ENCODE measurements at places on chromosomes 11 and 22.

DNA sequence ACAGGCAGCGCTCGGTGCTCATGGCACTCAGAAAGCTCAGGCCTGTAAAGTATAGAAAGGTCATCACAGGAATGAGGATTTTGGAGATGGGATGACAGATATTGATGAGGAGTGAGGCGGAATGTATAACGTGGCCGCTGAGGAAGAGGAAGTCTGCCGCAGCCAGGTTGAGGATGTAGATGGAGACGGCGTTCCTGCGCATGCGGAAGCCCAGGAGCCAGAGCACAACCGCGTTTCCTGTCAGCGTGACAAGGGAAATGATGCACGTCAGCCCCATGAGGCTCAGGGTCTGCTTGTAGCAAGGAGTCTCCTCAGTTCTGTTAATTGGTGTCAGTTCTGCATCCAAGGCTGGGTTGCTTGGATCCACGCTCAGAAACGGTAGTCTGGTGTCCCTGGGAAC is 33.1 kb upstream of the MRGPRX1 start:
- no peak for DNase-seq

DNA sequence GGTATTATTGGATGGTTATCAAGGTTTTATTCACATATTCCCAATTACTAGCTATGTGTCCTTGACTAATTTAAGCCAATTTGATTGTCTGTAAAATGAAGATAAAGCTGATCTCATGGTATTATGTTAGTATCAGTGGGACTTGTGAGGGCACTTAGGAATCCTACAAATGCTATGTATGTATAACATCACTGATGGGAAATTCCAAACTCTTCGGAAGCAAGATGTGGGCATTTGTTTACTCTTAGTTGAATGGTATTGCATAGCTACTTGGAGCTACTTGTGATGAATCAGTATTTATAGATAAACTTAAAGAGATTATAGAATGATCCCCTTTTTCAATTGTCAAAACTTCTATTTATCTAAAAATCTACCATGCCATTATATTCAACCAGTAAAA is 239.9 kb downstream of the CNTN5 start:
- no peak for DNase-seq

DNA sequence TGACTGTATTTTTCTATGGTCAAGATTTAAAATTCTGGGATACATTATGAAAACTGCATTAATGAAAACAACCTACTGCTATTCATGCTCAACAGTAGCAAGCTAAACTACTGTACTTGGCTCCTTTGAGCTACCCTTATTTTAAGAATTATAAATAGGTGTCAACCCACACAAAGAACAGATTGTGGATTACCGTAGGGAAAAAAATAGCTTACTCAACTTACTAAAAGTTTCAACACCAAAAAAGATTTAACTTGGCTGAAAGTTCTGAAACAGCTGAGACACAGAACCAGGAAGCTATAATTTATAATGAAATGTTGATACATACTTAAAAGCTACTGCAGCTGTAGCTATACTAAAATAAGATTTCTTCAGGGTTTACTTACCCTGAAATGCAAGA is 10.1 kb downstream of the LIN7C start:
- no peak for DNase-seq

- no peak for DNase-seq
Observed at GRCh38 chr11:125494974-125495725, 915 bp downstream of the FEZ1 start.

- DNase-seq, result no peak
Observed at GRCh38 chr11:7436146-7436545, 49.2 kb upstream of the OLFML1 start.

DNA sequence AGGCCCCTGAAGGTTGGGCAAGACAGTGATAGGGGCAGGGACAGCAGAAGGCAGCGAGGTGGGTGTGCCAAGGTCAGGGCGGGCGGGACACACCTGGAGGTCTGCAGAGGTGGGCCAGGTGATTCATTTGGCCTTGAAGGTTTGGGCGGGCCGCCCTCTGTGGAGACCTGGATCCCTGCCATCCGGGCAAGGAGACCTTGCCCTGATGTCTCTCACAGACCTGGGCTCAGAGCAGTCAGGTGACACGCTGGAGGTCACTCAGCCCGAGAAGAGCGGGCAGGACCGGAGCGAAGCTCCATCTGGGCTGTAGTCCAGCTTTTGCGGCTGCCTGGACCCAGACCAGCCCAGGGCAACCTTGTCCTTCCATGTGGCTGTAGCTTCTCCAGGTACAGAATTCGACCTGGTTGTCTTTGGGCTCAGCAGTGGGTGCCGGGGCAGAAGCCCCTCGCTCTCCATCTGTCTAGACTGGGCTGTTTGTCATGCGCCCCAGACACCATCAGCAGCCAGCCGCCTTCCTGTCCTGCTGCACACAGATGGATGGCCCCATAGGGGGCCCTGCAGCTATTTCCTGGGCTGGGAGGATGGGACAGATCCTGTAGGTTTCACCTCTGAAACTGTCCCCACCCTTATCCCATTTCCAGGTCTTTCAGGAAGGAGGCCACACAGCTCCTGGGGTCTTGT is 3.1 kb downstream of the MRGPRG start:
- no peak for DNase-seq

- no peak for DNase-seq
Observed at GRCh38 chr11:69126286-69126685, 29.4 kb upstream of the SMIM38 start.

- no peak for DNase-seq
Observed at GRCh38 chr22:42320443-42321416, 50.3 kb upstream of the TCF20 start.

DNA sequence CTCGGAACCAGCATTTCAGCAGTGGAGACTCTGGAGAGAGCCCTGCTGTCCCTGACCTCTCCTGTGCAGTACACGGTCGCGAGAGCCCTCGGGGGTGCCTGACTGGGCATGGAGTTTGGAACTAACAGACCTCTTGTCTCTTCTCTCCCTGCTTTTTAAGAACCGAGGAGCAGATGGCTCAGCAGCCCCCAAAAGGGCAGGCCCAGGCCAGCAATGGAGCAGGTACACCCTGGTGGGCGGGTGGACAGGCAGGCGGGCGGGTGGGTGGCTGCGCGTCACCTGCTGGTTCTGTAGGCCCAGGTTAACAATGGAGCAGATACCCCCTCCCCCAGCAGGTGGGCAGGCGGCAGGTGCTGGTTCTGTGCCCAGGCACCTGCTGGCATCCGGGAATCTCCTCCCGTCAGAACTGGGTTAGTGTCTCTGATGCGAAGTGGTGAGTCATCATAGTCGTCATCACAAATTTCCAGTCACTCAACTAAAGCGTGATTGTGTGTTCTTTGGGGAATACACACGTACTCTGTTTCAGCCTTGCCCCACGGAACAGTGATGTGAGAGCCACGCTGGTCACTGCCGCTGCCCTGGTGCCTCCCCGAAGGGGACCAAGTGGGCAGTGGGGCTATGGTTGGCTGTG is 41.1 kb downstream of the GRAMD4 start:
- DNase-seq, result peak; percentile 58

- no peak for DNase-seq
Observed at GRCh38 chr11:30458541-30458940, 127.6 kb downstream of the MPPED2 start.

GRCh38 chr11:75631086-75631730 is 37.6 kb downstream of the MAP6 start:
- no peak for DNase-seq

DNA sequence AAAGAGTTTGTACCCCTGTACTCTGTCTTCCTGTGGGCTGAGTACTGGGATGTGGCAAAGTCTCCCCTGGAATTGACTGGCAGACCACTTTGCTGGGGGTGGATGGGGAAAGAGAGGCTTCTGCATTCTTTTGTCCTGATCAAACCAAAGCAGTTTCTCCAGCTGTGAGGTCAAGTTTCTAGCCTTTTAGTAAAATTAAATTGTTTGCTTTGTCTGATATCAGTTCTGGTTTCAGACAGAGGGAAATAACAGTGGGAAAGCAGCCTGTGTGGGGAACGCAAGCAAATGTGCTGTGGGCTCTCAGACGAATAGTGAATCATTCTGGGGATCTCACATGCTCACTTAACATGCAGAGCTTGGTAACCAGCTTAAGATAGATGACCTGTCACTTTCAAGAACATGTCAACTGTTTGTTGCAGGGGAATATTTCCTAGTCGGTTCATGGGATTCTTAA is 151.6 kb downstream of the FAT3 start:
- no peak for DNase-seq

DNA sequence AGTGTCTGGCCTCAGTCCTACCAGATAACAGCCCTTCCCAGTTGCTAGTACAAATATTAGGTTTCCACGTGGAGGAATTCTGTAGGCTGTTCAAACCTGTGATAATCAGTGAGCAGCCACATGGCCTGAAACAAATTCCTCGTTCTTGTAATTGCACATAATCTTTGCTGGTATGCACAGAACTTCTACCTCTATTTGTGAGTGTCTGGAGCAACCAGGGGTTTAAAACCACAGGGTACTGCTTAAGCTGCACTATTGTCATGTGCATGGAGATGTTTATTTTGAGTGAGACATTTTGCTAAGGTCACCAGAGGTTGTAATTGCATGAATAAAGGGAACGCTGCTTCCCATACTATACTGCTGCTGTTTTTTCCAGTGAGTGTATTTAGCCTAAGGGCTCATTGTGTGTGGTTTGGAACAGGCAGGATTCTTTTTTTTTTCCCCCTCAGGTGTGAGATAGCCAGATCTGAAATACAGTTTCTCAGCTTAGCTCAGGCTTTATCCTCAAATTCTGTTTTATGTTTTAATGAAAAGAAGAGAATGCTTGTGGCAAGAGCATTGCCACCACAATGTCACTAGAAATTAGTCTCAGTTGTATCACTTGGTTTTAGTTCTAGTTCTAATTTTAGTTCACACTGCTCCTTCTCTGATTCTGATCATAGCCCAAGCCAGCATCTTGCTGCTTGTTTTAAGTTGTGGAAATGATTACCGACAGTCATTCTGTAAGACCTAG is 60.5 kb downstream of the CYB5R2 start:
- no peak for DNase-seq

- no peak for DNase-seq
Observed at GRCh38 chr22:33271390-33272161, 213.4 kb upstream of the SYN3 start.

DNA sequence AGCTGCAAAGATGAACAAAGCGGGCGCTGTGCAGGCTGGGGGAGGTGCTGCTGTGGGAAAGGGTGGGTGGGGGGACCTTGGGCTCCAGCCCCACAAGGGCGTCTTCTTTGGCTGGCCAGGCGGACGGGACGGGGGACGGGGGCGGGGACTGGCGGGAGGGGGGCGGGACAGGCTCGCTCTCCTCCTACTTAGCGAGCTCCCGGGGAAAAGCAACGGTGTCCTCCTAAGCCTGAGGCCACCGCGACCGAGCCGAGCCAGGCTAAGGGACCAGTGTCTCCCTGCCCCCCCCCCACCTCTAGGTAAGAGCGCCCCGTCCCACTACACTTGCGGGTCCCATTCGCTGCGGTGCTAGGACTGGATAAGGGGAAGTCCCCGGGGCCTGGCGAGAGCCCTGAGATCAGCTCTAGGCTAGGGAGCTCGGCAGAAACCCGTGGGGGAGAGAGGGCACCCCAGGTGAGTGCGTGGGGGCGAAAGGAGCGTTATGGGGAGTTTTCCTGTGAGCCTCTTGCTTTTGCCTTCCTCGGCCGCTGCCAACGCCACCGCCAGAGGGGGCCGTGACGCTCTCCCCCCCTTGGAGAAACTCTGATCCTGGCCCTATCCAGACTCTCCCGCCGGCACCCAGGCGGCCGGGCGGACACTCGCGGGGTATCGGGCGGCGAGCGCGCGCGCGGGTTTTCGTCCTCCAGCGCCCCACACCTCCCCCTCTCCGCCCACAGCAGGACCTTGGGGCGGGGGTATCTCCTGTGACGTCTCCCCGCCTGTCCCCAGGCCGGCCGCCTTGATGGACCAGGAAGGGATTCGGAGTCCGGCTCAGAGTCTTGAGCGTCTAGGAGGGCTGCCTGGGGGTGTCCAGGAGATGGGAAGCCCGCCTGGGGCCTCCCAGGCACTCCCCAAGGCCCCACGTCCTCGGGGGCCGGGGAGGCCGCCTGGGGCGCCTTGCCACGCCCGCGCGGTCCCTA is at the start of gene PHLDB1:
Gene PHLDB1 (plus strand): TSS at position 215 of the 959 bp plus-strand sequence. CDS start 6,222 bp downstream, outside the sequence.
- peak; percentile 29 for DNase-seq

- DNase-seq, result no peak
Observed at GRCh38 chr11:111400595-111400994, 21.5 kb upstream of the POU2AF1 start.

DNA sequence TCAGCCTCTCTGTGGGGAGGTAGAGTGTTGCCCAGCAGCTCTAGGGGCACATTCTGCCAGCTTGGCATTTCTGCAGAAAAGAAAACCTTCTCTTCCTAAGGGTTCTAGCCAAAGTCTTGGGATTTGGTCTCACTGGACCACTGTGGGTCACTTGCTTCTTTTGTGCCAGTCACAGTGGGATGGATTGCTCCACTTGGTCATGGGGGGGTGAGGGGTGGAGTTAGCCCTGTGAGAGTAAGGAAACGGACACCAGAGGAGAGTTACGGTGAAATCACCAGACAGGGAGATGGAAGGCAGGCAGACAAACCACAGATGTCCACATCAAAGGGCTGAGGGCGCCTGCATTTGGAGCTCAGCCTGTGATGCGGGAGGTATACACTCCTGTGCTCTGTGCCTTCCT is 10.8 kb downstream of the SGSM1 start:
- DNase-seq, result no peak

GRCh38 chr11:70176940-70177689 is 26.0 kb upstream of the FADD start:
- peak; percentile 12 for DNase-seq

DNA sequence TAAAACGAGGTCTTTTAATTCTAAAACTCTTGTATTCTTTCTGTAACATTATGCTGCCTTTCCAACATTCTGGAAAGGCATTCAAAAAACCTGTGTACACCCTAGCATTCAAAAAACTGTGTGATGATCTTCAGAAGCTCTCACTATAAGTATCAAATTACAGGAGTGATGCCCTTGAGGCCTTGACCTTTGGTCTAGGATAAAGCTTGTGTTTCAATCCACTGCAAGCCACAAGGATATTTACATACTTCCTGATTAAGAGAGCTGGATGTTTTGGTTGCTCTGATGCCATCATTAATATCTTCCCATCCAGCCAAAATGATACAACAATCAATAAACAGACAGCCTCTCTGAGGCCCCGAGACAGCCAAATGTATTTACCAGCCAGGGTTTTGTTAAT is 11.9 kb downstream of the CLPB start:
- DNase-seq, result no peak

GRCh38 chr11:67253872-67254624 is 12.2 kb upstream of the GRK2 start:
- no peak for DNase-seq

All from CD4-positive, alpha-beta T cell treated with Interleukin-6 at 100 ng/mL for 8 hours (primary cell).